ENCODE measurements at places on chromosomes 2 and 18. TPM values are rescaled to one million over a fixed set of nuclear protein-coding genes. Genes with fewer than 3 reads are reported as not detected.

ARHGAP25 gene
- total RNA-seq = 20.4 TPM

RFX8 gene
- 0.28 TPM for total RNA-seq

ASB18 gene
- total RNA-seq = not detected

BOLA3 gene
- total RNA-seq = 28.1 TPM

SERPINB7 gene
- 0.47 TPM for total RNA-seq

HOXD12 gene
- total RNA-seq = not detected

CAPN14 gene
- 0.25 TPM for total RNA-seq

EVA1A gene
- total RNA-seq = 28.1 TPM

CD8B2 gene
- total RNA-seq = 0.09 TPM

- H3K4me1 ChIP-seq = no peaks in the 10 kb centered on the region
- no peak for DNase-seq
- no peak overlapping the region for H3K4me3 ChIP-seq
- no peaks in the 10 kb centered on the region for H3K36me3 ChIP-seq
- H3K27ac ChIP-seq = no peak overlapping the region
Measured at GRCh38 chr2:78355967-78356366, 669.5 kb upstream of the REG3G start.

GRCh38 chr2:236531996-236532395 is 37.6 kb upstream of the ACKR3 start:
- no peaks in the 10 kb centered on the region for H3K36me3 ChIP-seq
- DNase-seq = no peak
- H3K27me3 ChIP-seq = no peaks in the 10 kb centered on the region
- no peak overlapping the region for H3K4me3 ChIP-seq
- no peaks in the 10 kb centered on the region for H3K4me1 ChIP-seq
- no peak overlapping the region for H3K27ac ChIP-seq

- no peaks in the 10 kb centered on the region for H3K36me3 ChIP-seq
- H3K27me3 ChIP-seq = no peaks in the 10 kb centered on the region
- no peak overlapping the region for H3K4me3 ChIP-seq
- DNase-seq = no peak
- no peak overlapping the region for H3K27ac ChIP-seq
Measured at GRCh38 chr2:217105733-217106649, 246.1 kb upstream of the TNP1 start.

DNA sequence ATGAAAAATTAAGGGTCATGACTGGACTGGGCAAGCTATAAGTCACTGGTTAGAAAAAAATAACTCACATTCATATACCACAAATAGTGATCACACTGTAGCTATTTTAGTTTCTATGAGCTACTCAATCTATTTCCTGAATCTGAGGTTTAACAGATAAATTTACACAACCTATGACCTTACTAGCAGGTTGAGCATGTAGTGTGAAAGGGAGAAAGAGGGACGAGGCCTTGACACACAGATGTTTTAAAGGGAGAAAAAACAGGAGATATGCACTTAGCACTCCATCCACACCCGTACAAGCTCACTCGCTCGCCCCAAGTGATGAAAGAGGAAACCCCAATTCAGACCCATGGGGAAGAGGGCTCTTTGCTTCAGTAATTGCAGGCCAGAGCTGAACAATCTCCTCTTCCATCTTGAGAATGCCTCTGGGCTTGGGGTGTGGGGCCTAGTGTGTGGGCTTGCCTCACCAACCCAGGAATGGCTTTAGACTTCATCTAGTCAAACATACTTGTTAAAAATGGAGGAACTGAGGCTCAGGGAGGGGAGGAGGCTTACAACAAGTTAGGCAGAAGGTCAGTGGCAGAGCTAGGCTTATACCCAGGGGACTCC is 10.7 kb downstream of the CYRIA start:
- no peaks in the 10 kb centered on the region for H3K27me3 ChIP-seq
- no peak overlapping the region for H3K4me3 ChIP-seq
- H3K36me3 ChIP-seq = no peaks in the 10 kb centered on the region

DNA sequence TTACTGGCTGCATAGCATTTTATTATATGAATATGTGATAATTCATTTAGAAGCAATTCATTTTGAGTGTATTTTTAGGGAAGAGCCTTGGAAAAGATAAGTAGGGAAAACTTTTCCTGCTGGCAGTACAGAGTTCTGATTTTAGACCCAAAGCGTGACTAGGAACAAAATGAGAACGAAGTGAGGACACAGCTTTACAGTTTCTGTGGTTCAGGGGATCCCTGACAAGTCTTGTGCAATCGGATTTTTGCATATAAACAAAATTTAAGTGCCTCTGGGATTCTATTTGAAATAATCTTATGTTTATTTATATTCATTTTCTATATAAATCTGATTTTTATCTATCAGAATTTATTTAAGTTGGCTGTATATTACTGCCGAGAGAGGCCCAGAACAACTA is 389.1 kb downstream of the LRRTM1 start:
- no peak overlapping the region for H3K4me3 ChIP-seq
- no peaks in the 10 kb centered on the region for H3K27me3 ChIP-seq
- DNase-seq = no peak
- H3K36me3 ChIP-seq = no peaks in the 10 kb centered on the region
- no peak overlapping the region for H3K27ac ChIP-seq

GRCh38 chr2:203427061-203427460 is 98.9 kb downstream of the ABI2 start:
- no peaks in the 10 kb centered on the region for H3K27me3 ChIP-seq
- no peak overlapping the region for H3K27ac ChIP-seq
- no peak overlapping the region for H3K4me3 ChIP-seq
- no peak for DNase-seq
- H3K36me3 ChIP-seq = peaks cover 5% of the 10 kb centered on the region

GRCh38 chr2:69902213-69902922 is 8.6 kb downstream of the SNRNP27 start:
- H3K4me1 ChIP-seq = no peaks in the 10 kb centered on the region
- H3K27ac ChIP-seq = no peak overlapping the region
- H3K4me3 ChIP-seq = no peak overlapping the region
- H3K36me3 ChIP-seq = peaks cover 7% of the 10 kb centered on the region
- DNase-seq = no peak
- no peaks in the 10 kb centered on the region for H3K27me3 ChIP-seq

GRCh38 chr18:57961876-57962505 is 82.0 kb upstream of the NEDD4L start:
- no peaks in the 10 kb centered on the region for H3K4me1 ChIP-seq
- no peaks in the 10 kb centered on the region for H3K27me3 ChIP-seq
- H3K36me3 ChIP-seq = no peaks in the 10 kb centered on the region
- H3K27ac ChIP-seq = no peak overlapping the region

DNA sequence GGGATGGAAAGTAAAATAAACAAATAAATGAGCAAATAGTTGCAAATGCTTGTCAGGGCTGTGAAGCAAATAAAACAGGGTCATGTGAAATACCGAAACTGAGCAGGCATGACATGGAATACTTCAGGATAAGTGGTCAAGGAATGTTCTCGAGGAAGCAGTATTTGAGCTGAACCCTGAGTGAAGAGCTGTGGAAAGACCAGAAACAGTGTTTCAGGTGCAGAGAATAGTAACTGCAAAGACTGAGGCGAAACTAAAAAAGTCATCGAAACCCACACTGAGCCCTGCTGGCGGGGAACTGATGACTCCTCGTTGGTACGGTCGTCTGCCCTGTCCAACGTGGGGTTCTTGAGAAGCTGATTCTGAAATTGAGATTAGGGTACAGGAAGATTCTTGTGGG is 27.2 kb upstream of the MYCN start:
- H3K4me3 ChIP-seq = no peak overlapping the region
- no peaks in the 10 kb centered on the region for H3K27me3 ChIP-seq
- H3K27ac ChIP-seq = no peak overlapping the region
- no peaks in the 10 kb centered on the region for H3K36me3 ChIP-seq

DNA sequence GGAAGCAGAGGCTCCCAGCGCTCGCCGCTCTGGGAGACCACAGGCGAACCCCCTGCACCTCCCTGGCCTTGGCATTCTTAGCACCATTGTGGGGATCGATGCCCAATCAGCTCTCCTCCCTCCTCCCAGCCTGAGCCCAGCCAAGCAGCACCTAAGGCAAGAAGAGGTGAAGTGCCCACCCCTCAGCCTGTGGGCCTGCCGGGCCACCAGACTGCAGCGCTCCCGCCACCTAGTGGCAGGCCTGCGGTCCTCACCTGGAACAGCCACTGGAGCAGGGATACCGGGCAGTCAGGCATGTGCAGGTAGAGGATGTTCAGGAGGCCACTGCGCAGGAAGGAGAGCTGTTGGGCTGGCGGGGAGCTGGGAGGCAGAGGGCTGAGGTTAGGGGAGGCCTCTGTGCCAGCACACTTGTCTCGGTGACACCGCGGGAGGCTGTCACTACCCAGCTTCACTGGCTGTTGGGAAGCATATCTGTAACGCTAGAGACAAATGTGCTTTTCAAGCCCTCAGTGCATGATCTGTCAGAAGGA is 35.2 kb downstream of the FAM178B start:
- H3K27ac ChIP-seq = no peak overlapping the region
- peaks cover 13% of the 10 kb centered on the region for H3K4me1 ChIP-seq
- no peaks in the 10 kb centered on the region for H3K27me3 ChIP-seq
- DNase-seq = peak; percentile 91

DNA sequence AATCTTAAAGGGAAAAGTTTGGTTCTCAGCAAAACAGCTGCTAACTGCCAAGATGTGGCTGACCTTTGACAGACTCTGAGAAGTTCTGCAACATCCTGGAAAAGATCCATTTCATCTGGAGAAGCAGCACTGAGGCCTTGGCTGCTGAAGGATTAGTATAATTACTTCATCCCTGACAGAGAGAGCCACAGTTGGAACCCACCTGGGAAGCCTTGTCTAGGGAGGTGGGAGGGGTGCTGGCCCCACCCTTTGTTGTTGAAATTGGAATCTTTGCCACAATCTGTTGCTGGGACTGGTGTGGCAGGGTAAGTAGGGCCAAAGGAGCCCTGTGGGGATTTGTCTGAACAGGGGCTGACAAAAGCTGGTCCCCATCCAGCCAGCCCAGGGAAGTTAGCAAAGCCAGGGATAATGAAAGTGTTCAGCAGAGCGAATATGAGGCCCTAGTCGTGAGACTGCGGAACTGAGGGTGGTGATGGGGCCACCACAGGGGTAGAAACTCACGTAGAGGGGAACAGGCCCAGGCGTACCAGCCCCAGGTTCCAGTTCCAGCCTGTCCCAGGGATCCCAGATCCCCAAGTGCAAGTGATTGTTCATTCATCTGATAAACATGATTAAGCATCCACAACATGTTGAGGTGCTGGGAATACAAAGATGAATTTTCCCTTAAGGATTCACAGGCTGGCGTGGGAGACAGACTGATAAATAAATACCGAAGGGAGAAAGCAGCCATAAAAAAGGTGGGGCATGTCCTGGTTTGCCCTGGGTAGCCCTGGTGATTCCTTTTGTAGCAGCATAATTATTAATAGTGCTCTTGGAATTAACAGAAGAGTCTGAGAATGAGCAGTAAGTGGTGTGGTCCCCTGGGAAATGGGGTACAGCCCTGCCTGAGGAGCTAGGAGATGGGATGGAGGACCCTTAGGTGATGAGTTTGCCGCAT is 60.0 kb downstream of the MYO1B start:
- DNase-seq = no peak
- H3K4me1 ChIP-seq = peaks cover 4% of the 10 kb centered on the region
- H3K36me3 ChIP-seq = no peaks in the 10 kb centered on the region
- no peaks in the 10 kb centered on the region for H3K27me3 ChIP-seq
- no peak overlapping the region for H3K4me3 ChIP-seq

DNA sequence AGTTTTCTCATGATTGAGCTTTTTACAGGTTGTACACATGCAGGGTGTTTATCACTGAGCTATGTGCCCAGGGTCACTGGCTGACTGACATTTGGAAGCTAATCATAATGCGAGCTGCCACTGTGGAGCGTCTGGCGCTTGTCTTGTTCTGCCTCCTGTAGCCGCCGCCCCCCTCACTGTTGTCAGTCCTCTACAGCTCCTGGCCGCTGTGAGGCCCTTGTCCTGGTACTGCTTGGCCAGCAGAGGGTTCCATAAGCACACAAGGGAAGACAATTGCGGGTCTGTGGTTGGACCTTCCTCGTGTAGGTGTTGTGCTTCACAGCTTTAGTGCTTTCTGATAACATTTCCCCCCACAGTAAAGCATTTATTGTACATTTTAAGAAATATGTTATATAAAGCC is 105.6 kb upstream of the LDLRAD4 start:
- H3K4me1 ChIP-seq = no peaks in the 10 kb centered on the region
- H3K27ac ChIP-seq = no peak overlapping the region
- peaks cover 6% of the 10 kb centered on the region for H3K36me3 ChIP-seq

- H3K27ac ChIP-seq = no peak overlapping the region
- no peaks in the 10 kb centered on the region for H3K27me3 ChIP-seq
- H3K4me1 ChIP-seq = no peaks in the 10 kb centered on the region
- DNase-seq = no peak
Measured at GRCh38 chr2:229798446-229799155, 84.2 kb upstream of the DNER start.

- H3K4me3 ChIP-seq = no peak overlapping the region
- no peak overlapping the region for H3K27ac ChIP-seq
- H3K4me1 ChIP-seq = no peaks in the 10 kb centered on the region
- no peaks in the 10 kb centered on the region for H3K36me3 ChIP-seq
Measured at GRCh38 chr18:22552254-22552653, 134.5 kb upstream of the CTAGE1 start.

DNA sequence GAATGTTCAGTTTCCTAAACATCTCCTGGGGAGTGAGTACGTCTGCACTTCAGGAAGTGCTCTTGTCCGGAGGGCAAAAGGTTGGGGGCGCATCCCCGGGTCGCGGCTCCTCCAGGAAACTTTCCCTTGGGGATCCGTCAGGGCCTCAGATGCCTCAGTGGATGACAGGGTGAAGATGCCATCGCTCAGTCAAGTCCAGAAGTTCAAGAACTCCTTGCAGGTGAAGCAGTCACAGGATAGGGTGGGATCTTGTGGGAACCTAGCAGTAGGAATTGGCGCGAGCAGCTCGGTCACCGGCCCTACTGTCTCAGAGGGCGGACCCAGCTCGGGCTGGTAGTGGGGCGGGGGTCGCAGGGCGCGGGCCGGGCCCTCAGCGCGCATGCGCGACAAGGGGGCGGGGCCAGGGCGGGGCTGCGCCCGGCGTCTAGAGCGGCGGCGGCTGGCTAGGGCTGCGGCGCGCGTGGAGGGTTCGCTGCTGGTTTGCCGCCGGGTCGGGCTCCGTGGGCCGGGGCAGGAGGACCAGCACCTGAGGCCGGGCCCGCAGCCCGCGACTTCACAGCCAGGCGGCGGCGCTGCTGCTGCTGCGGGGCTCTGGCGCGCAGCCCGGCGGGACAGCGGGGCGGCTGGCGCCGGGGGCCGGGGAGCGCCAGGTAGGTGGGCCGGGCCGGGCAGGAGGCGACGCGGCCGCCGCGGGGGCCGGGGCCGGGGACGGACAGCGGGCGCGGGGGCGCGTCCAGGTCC is at the start of gene INPP4A:
Gene INPP4A, plus strand, starts transcription at position 423 of the 741 bp plus-strand sequence. CDS start 75,191 bp downstream, outside the sequence.
- H3K4me3 ChIP-seq = peak within 1 kb of the TSS; percentile 80
- peaks cover 8% of the 10 kb centered on the region for H3K4me1 ChIP-seq
- H3K27me3 ChIP-seq = no peaks in the 10 kb centered on the region
- H3K27ac ChIP-seq = peak within 1 kb of the TSS; percentile 68
- H3K36me3 ChIP-seq = no peaks in the 10 kb centered on the region

DNA sequence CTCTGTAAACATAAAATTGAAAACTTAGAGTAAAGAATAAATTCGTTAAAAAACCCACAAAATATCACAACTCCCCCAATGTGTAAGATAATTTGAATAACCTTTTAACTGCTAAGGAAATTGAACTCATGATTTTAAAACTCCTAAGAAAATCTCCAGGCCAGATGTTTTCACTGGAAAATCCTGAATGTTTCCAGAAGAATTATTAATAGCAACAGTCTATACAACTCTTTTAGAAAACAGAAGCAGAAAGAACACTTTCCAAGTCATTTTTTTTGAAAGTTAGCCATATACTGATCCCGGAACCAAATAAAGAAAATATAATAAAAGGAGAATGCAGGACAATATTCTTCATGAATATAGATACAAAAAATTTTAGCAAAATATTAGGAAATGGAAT is 165.6 kb downstream of the ACOXL start:
- H3K4me1 ChIP-seq = no peaks in the 10 kb centered on the region
- no peak overlapping the region for H3K27ac ChIP-seq
- H3K36me3 ChIP-seq = no peaks in the 10 kb centered on the region
- no peak overlapping the region for H3K4me3 ChIP-seq

Data from kidney (tissue), 22 donors.